ENCODE measurements at places on chromosomes 16 and 17.

GRCh38 chr17:1566505-1567199, 4.1 kb upstream of the PITPNA start:
- DNase-seq = no peak

GRCh38 chr17:21043296-21044232, 753 bp upstream of the USP22 start:
- peak; percentile 100 for DNase-seq

- DNase-seq = no peak
These were observed 13.0 kb downstream of the SARM1 start for GRCh38 chr17:28384281-28385036.

DNA sequence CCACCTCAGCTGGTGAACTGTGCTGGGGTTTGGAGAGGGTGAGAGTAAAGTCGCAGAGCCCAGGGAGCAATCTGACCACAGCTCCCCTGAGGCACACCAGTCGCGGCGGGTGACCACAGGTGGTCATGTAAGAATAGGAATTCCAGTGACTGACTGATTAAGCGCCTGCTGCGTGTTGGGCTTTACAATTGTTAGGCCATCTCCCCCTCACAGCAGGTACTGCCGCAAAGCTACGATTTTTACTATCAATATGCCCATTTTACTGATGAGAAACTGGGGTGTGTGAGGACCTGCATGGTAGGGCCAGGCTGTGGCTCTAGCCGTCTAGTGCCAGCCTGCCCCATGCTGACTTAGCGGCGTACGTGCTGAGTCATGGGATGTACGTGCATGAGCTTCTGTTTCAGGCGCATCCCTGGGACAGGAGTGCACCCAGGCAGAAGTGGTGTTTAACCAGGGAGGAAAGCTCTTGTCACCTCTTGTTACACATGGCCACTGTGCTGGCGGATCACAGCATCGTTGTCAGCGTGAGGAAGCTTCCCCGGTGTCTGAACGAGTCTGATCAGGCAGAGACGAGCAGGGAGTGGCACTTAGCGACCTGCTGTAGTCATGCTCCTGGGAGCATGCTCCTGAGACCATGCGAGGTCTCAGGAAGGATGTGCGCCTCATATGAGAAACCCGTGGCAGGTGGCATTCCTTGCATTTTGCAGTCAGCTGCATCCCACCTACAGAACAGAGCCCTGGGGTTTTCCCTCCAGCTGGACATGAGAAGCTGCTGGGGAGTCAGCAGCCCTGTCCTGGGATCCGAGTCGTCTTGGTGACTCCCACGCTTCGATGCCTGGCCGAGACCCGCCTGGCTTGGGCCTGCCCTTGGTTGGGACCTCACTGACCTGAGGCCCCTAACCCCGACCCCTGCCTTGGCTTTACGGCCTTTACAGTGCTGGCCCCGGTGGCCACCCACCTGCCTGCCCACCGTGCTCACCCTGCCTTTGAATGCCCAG, 163.7 kb upstream of the CHMP6 start:
- no peak for DNase-seq

DNA sequence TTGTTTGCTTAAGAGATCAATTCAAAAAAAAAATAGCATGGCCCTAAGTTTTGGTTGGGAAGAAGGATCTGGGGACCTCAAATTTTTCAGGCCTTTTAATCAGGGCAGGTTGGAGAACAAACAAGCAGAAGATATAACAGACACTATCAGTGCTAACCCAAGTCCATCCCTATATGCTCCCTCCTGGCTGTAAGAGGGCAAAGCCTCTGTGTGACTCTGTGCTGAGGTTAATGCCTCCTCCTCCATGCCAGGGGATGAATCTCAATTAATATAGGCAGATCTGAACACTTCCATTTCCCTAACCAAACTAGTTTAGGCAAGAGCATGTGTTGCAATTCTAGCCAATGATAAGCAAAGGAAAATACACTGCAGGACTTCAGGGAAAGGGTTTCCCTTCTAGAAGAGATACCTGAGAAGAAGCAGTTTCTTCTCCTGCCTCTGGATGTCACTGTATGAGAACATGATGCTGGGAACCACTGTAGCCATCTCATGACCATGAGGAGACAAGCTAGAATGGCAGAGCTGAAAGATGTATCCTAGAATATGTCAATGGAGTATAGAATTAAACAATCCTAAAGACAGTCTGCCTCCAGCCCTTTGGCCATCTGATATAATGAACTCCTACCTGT, 76.0 kb downstream of the CHD9NB start:
- DNase-seq = no peak

GRCh38 chr16:55502801-55503366, 6.0 kb upstream of the LPCAT2 start:
- peak; percentile 97 for DNase-seq

DNA sequence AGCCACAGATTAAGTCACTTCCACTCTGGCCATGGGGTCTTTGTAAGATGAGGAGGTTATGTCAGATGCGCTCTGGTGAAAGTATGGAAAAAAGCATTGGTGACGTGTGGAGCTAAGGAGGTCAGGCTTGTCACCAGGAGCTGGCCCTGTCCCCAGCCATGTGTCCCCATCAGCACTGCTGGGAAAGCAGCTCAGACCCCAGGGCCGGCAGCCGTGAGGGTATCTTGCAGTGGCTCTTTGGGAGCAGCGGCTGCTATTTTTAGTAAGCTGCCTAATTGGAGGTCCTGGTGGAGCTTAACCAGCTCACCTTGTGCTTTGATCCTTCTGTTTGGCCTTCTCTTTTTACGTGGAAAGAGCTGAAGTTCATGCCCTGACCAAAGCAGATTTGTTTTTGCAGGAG, 60.9 kb downstream of the MPRIP start:
- no peak for DNase-seq

- DNase-seq = peak; percentile 69
These were observed 29.7 kb downstream of the RAI1 start for GRCh38 chr17:17710728-17711541.

DNA sequence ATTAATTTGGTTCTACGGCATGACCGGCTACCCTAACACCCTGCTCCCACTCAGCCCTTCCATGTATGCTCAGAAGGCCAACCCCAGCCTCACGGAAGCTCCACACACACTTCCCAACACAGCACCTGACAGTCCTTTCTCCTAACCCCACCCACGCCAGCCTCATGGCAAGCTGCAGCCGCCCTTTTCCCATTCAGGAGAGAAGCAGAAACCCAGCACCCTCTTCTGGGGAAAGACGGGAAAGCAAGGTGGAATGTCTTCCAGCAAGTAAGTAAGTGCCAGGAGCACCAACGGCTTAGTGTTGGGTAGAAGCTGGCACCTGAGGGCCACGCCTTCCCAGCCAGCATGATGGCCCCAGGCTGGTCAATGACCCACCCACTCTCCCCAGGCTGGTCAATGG, 32.1 kb downstream of the ABR start:
- peak; percentile 59 for DNase-seq

DNA sequence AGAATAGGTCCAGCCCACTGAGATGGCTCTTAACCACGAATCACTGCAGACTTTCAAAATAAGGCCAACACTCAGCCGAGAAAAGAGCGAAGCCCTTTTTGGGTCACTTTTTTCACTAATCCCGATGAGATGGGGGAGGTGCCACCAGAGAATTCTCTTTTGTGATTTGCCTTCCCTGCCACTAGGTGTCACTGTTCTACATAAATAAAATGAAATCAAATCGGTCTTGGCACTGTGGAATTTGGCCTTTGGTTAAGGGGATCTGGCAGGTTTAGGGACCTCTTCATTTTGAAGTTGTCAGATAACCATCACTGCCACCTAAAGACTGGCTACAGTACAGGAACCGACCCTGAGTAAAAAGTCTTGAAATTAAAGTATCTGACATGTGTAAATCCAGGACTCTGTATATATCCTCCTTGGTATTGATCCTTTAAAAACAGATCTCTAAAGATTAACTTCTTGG, 147.0 kb downstream of the HS3ST4 start:
- DNase-seq = no peak

DNA sequence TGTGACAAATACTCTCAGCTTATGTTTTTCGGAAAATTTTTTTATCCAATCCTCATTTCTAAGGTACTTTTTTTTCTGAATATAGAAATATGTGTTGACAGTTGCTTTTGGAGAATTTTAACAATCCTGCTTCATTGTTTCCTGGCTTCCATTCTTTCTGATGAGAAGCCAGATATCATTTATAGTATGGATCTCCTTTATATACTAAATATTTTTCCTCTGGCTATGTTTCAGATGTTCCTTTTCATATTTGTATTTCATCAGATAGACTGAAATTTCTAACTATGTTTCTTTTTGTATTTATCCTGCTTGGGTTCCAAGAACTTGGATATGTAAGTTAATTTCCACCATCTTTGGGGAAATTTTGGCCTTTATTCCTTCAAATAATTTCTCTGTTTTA, 138.9 kb upstream of the CDH11 start:
- no peak for DNase-seq

- no peak for DNase-seq
These were observed 492.5 kb upstream of the HSBP1 start for GRCh38 chr16:83315271-83315670.

- no peak for DNase-seq
These were observed 39.9 kb downstream of the RNF157 start for GRCh38 chr17:76200354-76200753.

Data from MG63 (cell line).